Amniotic stem cell (primary cell): ENCODE measurements at places on chromosomes 16 and 17.

DNA sequence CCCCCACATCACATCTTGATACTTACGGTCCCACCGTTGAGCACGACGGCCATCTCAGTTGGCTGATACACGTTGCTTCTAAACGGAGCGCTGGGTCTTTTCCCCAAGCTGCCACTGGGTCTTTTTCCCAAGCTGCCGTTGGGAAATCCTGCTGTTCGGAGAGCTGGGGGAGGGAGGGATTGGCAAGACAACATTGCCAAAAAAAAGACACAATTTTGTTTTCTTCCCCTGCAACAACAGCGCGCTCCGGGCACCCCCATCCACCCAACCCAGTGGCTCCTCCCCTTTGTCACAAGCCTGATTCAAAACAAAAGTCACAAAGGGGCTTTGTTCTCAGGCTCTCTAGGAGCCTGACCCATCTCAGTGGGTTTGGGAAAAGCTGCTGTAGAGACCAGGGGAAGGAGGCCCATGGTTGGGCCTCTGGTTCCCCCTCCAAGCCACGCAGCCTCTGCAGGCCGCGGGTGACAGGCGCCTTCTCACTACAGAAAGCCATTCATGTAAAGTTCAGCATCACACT is 22.8 kb downstream of the GPRC5B start:
- DNase-seq: no peak

- DNase-seq: no peak
Observed at GRCh38 chr17:31598399-31598782, 206.9 kb downstream of the RAB11FIP4 start.

GRCh38 chr16:583815-584591 is 5.9 kb upstream of the RAB40C start:
- no peak for DNase-seq

DNA sequence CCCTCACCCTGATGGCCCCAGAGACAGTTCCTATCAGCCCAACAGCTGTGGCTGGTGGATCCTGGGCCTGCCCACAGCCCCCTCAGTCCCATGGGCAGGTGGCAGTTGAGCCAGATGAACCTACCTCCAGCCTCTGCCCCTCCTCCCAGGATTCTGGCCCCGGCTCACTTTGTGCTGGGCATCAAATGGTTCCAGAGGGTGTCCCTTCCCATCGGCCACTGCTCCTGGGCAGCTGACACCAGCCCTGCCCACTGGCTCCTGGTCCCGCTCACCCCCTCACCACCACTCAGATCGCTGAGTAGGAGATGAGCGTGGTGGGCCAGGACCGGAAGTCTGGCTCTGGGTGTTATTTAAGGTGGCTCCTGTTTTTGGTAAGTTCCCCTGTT is 2.0 kb downstream of the TTYH2 start:
- no peak for DNase-seq

DNA sequence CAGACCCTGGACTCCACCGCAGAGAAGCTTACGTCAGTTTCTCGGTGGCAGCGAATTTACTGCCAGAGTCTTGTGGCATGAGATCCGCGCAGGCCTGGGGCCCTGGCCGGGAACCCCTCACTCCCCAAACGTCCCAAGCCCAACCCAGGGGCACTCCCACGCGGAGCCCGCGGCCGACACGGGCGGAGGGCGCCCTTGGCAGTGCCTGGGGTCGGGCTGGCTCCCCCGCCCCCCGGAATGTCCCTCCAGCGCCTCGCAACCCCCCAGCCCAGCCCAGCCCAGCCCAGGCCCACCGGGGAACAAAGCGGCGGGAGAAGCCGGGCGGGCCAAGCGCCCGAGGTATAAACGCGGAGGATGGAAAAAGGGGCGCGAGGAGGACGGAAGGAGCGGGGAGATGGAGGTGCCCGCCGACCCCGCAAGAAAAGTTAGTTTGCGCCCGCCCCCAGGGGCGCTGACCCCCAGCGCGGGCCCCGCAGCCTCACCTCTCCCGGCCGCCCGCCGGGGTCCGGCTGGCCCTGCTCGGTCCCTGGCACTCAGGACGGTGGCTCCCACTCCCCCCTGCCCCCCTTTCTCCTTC is 330 bp downstream of the CASKIN2 start:
- DNase-seq: no peak

- DNase-seq: no peak
Observed at GRCh38 chr17:29883497-29883896, 46.5 kb downstream of the SSH2 start.

- peak; percentile 30 for DNase-seq
Observed at GRCh38 chr16:11379420-11379819, 34.2 kb downstream of the RMI2 start.

GRCh38 chr16:74871608-74872007 is 97.0 kb upstream of the FA2H start:
- no peak for DNase-seq

DNA sequence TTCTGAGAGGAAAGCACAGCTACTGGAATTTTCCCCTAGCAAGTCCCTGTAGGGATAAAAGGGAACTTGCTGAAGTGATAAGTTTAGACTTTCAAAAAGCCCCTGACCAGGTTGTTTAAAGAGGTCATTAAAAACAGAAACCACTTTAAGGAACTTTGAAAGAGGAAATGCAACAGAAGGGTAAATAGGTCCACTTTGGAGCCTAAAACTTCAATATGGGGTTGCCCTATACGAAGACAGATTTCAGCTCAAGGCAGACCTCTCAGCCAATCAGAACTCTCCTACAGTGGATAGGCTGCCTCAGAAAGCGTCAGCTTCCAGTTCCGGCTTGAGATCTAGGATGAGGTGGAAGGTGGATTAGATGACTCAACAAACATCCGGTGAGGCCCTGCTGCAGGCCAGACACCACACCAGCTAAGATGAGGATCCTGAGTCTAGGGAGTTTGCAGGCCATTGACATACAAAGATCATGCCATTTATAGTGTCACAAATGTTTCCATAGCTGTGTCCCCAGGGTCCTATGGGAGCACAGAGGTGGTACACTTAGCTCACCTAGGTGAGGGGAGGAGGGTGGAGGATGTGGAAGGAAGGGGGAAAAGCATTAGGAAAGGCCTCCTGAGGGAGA is 7.9 kb upstream of the MFSD6L start:
- no peak for DNase-seq

- DNase-seq: peak; percentile 66
Observed at GRCh38 chr17:57954397-57955182, 622 bp downstream of the CUEDC1 start.

- DNase-seq: no peak
Observed at GRCh38 chr17:8801135-8801840, 2.1 kb upstream of the MFSD6L start.

DNA sequence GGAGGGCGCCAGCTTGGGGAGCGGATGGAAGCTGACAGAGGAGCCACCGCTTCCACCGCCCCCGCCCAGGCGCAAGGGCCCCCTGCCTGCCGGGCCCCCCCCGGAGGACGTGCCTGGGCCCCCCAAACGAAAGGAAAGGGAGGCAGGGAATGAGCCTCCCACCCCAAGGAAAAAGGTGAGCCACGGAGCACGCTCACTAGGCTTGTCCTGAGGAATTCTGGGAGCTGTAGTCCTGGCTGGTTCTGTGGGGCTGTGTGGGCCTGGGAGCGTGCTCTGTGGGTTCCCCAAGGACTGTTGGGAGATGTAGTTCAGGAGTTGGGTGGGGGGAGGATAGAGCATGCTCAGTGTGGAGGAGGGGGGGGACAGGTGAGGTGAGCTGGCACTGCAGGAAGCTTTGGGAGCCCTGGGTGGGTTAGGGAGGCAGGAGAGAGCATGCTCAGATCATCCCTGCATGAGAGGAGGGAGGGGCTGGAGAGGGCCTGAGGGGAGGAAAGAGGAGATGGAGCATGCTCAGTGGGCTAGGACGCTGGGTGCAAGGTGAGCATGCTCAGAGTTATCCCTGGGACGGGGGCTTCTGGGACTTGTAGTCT is 4.5 kb downstream of the FBXL19 start:
- DNase-seq: no peak

DNA sequence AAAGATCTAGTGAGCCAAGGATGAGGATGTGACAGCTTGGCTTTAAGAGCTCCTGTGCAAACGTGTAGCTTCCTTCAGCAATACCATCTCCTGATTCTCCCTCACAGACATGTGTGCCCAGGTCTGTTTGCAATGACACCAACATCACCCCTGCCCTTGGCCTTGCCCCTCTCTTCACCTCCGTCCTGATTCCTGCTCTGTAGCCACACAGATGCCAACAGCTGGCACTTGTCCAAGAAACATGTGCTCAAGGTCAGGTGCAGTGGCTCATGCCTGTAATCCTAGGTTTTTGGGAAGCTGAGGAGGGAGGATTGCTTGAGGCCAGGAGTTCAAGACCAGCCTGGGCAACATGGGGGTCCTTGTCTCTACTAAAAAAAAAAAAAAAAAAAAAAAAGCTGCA is 103.8 kb upstream of the CRHR1 start:
- DNase-seq: no peak

- no peak for DNase-seq
Observed at GRCh38 chr17:47713980-47714700, 18.9 kb upstream of the TBX21 start.

GRCh38 chr16:30839523-30840227 is 52.7 kb upstream of the ZNF629 start:
- DNase-seq: no peak

DNA sequence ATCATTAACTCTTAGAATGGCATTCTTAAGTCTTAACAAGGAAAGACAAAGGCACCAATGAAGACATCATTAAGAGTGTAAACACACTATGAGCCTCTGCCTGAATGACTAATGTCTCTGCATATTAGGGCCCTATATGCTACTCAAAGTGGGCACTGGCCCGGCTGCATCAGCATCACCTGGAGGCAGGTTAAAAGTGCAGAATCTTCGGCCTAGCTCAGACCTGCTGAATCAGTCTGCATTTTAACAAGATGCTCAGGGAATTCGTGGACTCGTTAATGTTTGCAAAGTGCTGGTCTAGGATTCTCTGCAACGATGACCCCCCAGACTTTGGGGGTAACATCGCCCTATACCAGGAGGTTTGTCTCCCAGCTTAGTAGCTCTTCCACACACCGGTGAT is 6.7 kb downstream of the MPP3 start:
- DNase-seq: no peak

- DNase-seq: no peak
Observed at GRCh38 chr16:63776034-63776433, 1345.8 kb downstream of the CDH11 start.

DNA sequence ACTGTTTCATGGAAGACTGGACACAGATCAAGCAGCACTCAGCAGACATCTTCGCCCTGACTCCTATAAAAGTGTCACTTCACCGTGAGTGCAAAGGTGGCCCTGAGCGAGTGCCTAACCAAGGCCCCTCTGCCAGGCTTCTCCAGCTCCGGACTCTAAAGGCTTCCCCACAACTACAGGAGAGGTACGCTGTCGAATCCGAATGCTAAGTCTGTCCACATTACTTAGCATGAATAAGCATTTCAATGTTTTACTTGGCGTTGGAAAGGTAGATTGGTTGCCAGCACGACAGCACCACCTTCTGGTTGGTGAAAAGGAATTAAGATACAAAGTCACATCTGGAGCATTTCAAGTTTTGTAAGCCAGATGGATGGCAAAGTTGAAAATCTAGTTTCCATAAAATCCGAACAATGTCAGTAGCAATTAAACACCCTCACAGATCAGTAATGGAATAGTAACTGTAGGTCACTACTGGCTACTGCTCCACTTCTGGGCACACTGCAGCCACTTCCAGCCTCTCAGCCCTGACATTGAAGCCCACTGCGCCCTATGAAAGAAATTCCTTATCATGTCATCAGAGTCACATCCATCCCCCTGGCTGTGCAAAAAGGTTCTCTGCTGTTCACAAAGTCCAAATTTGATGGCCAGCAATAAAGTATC is 100.9 kb downstream of the PARN start:
- peak; percentile 78 for DNase-seq

- DNase-seq: no peak
Observed at GRCh38 chr17:33234930-33235685, 58.0 kb downstream of the ASIC2 start.

GRCh38 chr17:7673239-7673638 is 14.1 kb downstream of the TP53 start:
- no peak for DNase-seq

GRCh38 chr16:30758988-30759491 is 2.8 kb downstream of the CFAP119 start:
- no peak for DNase-seq

GRCh38 chr17:33949100-33949499 is 306.0 kb upstream of the CCL2 start:
- no peak for DNase-seq

DNA sequence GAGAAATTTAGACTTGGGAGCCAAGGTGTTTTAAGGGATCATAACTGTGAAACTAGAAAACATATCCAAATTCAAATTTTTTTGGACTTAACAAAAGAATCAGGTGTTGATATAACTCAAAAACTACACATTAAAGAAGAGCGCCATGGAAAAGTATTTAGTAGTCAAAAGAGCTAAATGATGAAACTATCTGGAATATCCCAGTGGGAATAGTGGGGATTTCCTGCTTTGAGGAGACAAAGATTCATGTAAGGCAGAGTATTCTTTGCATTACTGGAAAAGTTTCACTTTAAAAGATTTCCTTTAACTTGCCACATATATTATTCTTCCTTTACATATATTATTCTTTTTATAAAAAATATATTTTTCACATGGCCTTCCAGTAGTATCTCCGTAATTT is 40.3 kb upstream of the VPS4A start:
- no peak for DNase-seq

GRCh38 chr16:11890231-11890965 is 25.4 kb downstream of the GSPT1 start:
- DNase-seq: no peak

DNA sequence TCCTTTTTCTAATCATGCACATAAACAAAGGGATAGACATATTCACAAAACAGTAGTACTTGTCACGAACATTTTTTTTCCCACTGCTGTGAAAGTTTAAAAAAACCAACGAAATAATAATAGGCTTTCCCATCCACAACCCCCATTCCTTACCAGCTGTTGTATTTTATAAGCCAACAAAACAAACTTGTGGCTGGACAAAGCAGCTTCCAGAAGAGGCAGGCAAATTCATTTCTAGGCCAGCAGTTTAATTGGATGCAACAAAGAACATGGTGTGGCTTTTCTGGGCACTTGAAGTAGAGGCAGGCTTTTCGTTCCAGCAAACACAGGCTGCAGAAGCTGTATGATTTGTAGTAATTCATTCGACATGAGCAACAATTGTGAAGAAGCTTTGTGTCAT is 56.0 kb upstream of the FAM20A start:
- no peak for DNase-seq

- no peak for DNase-seq
Observed at GRCh38 chr16:1013593-1013900, 32.0 kb downstream of the SOX8 start.

DNA sequence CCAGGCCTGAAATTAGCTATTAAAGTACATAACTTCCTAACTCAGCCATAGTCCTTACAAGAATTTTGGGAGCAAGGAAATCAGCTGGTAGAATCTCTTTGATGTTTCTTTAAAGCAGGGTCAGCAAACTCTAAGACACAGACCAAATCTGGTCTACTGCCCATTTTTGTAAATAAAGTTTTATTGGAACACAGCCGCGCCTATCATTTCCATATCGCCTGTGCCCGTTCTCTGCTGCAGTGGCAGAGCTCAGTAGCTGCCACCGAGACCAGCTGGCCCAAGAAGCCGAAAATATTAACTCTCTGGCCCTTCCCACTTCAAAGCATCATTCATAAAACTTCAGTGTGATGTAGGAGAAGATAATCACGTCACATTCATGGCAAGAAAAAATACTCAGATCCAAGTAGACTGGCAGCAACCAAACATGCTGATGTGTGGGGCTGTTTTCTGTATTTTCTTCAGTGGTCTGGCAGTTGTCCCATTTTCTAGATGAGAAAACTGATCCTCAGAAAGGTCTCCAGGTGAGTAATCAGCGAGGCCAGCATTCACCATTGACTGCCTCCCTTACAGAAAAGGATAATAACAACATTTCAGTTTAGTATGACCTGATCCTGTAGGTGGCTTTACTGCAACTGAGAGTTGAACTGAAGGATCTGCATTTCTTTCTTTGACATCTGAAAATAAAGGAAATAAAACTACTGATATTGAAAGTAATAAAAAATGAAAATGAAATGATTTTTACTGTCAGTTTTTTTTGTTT is 18.0 kb upstream of the HSBP1 start:
- no peak for DNase-seq
